ENCODE measurements at places on chromosomes 11 and 22. TPM values are rescaled to one million over a fixed set of nuclear protein-coding genes. Genes with fewer than 3 reads are reported as not detected.

DNA sequence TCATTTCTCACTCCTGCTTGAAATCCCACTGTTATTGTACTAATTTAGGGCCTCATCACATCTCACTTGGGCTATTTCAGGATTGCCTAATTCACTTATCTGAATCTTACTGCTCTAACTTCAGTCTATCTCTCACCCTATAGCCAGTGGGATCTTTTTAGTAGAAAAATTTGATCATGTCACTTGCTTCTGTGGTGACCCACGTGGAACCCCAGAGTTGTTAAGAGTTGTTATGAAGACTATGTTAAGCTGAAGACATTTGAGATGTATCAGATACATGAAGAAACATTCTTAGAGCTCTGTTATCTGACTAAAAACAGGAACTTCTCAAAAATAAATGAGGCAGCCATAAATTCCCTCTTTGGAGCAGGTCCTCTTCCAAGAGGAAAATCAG lies 1375.6 kb upstream of the TENM4 start:
- no peak for DNase-seq

DNA sequence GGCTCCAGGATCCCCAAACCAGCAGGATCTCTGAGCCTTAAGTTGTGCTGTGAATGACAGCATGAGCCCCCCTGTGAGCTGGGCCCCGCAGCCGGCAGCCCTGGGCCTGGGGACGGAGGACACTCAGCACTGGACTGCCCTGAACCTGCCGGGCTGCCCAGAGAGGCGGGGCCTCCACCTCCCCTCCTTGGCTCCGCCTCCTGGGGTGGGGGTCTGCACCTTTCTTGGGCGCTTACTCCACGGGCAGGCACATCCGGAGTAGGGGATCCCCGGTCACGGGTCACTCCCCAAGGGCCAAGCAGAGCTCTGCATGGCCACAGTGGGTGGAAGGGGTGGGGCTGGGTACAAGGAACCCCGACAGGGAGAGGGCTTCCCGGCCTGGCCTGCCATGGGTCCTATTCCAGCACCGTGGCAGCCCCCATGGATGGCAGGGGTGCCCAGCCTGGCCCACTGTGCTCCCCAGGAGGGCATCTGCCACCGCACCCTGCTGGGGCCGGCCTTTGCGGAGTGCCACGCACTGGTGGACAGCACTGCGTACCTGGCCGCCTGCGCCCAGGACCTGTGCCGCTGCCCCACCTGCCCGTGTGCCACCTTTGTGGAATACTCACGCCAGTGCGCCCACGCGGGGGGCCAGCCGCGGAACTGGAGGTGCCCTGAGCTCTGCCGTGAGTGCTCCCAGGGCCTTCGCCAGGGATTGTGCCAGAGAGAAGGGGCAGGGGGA lies 5.4 kb downstream of the MUC5B start:
- DNase-seq = peak; percentile 78

DNA sequence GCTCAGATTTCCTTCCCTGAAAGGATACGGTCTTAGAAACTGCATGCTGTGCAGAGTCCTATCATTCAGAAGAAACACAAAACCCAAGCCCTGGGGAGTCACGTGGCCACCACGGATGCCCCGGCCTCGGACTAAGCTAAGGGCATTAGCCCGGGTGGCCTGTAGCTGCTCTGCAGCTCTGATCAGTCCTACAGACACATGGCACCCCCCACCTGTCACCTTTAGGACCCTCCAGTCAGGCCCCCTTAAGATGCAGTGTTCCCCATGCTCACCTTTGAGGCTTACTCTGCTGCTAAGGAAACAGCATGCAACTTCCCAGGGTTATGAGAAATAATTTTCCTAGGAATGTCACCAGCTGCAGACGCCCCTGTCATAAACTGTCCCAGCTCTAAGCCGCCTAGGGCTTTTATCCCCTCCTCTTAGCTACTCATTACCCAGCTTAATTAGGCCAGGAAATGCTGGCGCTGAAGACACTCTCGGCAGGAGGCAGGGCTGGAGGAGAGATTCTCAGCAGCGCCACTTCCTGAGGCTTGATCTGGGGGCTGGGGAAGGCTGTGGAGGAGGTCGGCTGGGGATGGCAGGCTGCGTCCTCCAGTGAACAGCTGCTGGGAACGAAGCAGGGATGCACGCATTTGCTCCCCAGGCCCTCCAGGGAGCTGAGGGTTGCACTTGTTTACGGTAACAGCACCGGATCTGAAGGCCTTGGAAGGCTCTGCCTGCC lies 47.2 kb upstream of the ADA2 start:
- no peak for DNase-seq

DNA sequence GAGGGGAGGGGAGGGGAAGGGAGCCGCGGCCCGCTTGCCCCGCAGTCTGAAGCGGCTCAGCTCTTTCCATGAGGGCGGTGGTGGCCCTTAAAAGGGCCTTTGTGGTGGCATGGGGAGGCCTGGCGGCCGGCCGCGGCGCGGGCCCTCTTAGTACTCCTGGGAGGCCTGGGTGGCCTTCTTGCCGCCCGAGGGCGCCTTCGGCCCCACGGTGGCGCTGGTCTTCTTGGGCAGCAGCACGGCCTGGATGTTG lies 6.9 kb downstream of the DPAGT1 start:
- peak; percentile 91 for DNase-seq

- no peak for DNase-seq
Observed at GRCh38 chr11:47253660-47254059, 4.1 kb upstream of the NR1H3 start.

GRCh38 chr11:76856571-76856970 lies 4.1 kb upstream of the ACER3 start:
- DNase-seq = no peak

DNA sequence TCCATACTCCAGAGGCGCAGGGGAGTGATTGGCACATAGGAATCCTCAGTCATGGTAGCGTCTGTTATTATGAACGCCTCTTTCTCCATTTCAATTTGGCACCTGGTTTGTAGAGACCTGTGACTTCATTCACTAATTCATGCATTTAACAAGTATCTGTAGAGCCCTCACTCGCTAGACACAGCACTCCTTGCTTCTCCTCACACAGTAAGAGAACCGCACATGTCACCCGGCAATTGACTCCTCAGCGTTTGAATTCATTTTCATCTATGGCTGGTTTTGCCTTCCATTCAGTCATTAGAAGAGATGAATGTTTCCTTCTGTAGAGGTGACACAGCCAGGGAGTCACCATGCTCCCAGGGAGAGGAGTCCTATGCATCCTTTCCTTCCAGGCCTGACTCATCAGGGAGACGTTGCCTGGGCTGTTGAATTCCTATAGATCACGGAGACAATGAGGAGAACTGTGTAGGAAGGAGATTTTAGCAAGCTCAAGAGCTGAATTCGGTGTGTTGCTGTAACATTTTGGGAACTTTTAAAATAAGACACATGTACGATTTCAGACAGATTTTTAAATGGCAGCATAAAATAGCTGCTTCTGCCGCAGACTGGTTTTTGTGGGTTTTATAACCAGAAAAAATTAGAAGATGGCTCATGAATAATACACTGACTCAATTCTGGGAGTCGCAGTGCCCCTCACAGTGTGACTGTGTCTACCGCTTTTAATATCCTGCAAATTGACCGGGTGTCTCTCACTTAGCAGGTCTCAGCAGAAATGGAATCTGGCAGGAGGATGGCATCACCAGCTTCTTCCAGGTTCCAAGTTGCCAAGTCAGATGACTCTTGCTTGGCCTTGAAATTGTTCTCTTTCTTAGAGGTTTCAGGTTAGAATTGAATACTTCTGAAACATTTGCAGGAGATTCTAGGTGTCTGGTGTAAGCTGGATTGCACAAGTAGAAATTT lies 44.4 kb upstream of the CLMP start:
- no peak for DNase-seq

- no peak for DNase-seq
Observed at GRCh38 chr11:126231725-126232459, 20.3 kb downstream of the FAM118B start.

GRCh38 chr11:17519061-17519885 lies 24.9 kb downstream of the USH1C start:
- no peak for DNase-seq

DNA sequence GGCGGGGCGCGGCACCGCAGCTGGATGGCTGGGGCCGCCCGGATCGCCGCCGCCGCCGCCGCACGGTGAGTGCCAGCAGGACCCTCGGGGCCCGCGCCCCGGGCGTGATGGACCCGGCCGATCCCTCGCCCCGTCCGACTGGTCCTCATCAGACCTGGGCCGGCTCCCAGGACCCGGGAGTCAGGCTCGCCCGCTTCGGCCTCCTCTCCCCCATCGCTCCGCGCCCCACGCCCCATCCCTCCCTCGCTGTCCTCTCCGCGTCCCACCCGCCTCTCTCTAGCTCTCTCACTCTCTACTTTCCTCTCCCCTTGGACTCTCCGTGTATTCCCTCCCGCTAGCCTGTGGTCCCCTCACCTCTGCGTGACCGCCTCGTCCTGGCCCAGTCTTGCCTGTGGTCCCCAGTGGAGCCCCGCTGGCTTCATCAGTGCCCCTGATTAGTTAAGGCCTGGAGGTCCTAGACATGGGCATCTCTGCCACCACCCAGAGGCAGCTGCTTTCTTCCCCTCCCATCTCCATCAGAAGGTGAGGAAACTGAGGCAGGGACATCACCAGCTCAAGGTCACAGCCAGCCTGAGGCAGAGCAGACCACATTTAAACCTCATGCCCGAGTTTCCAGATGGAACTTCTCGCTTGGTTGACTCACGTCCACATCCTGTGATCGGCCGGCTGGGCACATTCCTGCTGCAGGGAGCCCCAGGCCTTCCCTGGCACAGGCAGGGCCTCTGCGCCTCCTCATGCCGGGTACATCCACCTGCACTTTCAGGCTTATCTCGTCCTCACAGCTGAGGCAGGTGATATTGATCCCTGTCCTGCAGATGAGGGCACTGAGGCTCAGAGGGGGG lies 429 bp downstream of the SLC39A13 start:
- DNase-seq = peak; percentile 85

DNA sequence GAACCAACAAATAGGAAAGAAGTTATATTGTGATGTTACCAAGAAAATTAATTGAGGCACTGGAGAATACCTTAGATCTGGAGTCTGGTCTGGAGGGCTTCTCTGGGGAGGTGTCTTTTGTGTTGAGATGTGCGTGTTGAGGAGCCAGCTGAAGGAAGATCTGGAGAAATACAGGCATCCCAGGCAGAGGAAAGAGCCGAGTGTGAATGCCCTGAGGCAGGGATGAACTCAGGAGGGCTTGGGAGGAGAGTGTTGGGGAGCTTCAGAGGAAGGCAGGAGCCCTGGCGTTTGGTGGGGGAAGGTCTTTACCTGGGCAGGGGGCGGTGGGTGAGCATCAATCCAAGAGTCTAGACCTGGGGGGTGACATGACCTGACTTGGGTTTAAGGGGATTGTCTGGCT lies 13.1 kb downstream of the SYNGR1 start:
- no peak for DNase-seq

DNA sequence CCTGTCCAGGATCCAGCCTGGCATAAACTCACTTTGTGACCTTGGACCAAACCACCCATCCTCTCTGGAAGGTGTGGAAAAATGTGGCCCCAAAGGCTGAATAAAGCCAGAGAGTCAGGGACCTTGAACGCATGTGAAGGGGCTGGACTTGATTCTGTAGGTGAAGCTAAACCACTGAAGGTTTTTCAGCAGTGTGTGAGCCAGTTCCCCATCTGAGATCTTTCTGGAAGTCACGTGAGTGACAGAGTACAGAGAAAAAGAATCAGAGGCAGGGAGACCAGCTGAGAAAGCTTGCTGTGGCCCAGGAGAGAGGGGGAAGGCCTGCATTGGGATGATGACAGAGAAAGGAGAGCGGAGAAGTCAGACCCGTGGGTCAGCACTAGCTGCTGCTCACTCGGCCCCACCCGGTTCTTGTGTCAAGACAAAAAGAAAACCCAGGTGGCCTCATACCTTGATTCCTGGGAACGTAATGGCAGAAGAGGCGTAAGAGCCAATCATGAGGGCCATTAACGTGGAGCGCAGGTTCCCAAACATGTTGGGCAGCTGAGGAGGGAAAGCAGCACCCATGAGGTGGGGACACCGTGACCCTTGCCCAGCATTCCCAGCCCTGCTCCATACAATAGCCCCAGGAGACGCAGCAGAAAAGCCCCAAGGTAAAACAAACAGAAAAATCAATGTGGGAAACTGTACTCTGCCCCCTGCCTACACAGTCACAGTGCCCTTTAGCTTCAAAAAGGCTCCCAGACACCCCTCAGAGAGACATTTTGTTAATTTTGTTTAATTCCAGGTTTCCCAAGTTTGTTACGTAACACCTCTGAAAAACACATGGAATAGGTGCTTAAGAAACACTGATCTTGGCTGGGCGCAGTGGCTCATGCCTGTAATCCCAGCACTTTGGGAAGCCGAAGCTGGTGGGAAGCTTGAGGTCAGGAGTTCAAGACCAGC lies 17.9 kb downstream of the SLC43A1 start:
- no peak for DNase-seq

DNA sequence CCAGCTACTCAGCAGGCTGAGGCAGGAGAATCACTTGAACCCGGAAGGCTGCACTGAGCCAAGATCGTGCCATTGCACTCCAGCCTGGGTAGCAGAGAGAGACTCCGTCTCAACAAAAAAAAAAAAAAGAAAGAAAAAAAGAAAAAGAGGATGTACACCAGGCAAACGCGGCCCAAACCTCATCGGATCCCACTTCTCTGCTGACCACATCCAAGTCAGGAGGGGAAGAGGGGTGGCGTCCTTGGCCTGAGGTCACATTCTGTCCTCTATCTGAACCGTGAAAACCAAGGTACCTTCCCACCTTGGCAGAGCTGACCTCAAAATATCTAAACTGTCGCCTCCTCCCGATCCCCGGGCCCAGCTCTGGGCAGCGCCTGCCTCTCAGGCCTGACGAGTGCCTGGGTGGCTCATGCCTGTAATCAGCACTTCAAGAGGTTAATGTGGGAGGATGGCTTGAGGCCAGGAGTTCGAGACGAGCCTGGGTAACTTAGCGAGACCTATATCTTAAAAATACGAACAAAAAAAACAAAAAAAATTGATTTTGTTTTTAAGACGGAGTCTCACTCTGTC lies 25.1 kb downstream of the RGL4 start:
- DNase-seq = no peak

DNA sequence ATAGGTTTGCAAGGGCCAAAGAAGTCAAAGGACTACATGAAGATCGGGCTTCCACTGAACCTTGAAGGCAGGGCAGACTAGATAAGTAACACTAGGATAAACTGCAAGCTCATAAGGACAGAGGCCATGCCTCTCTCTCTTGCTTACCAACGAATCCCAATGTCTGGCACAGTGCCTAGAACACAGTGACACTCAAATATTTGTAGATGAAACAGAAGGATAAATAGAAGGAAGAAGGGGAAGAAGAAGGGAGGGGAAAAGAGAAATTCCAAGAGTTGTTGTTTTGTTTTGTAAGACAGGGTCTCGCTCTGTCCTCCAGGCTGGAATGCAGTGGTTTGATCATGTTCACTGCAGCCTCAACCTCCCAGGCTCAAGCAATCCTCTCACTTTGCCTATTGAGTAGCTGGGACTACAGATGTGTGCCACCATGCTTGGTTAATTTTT lies 26.9 kb downstream of the SIK3 start:
- DNase-seq = no peak

The CECR2 gene
- 3.7 TPM for total RNA-seq

The ZC3H7B gene
- 29.7 TPM for total RNA-seq

The PKP3 gene
- total RNA-seq = 486 TPM

The P2RX3 gene
- total RNA-seq = not detected
